Endothelial cell (in vitro differentiated cells): ENCODE measurements at places on chromosomes 7 and 10.

GRCh38 chr7:36942541-36942940 is 218.2 kb upstream of the AOAH start:
- no peak for DNase-seq

DNA sequence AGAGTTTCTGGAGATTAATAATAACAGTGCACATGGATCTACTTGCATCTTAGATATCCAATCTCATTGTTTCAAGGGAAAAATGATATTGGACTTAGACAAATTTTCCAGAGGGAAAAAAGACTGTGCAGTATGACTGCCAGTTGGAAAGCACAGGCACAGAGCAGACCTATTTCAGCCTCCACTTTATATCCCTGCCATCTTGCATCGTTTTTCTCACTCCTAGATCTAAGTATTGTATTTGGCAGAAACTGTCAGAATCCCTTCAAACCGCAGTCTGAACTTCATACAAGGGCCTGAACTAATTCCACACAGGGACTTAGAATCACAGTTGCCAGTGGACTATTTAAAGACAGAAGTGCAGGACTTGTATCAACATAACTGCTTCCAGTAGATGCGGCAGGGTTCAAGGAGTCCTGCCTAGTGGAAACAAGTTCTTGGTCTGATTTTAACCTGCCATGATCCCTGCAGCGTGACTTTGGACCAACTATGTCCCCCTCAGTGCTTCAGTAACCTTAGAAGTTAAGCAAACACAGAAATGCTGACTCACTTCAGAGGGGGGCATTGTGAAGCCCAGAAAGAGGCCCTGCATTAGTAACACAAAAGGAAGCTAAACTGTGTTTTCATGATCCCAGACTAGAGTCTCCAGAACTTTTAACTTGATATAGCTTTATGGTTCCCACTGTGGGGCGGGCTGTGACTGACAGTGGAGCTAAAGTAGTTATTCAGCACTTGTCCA is 95.7 kb upstream of the PALS2 start:
- DNase-seq: no peak

DNA sequence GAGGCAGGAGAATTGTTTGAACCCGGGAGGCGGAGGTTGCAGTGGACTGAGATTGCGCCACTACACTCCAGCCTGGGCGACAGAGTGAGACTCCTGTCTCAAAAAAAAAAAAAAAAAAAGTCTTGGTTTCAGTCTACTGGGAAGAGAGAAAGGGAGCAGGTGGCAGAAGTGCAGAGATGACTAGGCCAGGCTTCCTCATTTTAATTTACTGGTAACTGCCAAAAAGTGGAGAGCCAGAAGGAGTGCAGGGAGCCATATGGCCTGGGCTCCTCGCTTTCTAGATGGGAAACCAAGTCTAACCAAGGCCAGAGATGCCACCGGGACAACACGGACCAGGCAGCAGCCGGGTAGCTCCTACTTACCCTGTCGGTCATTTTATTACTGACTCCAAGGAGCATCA is 12.2 kb downstream of the SEPHS1 start:
- no peak for DNase-seq

DNA sequence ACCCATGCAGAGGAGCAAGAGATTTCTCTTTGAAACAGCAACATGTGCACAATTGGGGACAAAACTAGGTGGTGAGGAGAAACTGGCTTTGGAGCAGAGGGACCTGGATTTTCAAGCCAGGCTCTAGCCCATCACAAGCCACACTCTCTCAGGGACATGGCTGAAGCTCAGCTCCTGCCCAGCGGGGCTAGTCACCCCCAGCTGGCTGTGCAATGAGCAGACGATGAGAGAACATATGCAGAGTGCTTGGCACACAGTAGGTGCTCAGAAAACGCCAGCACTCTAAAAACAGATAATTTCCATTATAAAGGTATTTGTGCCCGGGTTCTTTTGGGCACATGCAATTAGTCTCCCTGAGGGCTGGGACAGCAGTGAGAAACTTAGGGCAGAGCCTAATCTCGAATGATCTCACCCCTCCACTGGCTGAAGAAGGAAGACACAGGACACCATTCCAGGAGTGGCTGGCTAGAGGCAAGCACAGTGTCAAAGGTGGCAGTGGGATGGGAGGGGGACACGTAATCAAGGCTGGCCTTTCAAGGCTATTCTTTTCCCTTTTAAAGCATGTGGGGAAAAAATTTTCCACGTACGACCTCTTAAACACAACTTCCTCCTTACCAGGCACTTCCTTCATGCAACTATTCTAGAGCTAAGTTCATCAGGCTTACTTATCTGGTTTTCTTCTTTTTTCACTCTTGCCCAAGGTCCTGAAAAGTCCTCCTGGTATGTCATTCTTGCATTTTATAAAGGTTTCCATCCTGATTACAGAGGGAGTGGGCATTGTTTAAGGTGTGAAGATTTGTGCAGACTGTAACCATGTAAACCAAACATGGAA is 15.1 kb downstream of the FAM53B start:
- DNase-seq: no peak

DNA sequence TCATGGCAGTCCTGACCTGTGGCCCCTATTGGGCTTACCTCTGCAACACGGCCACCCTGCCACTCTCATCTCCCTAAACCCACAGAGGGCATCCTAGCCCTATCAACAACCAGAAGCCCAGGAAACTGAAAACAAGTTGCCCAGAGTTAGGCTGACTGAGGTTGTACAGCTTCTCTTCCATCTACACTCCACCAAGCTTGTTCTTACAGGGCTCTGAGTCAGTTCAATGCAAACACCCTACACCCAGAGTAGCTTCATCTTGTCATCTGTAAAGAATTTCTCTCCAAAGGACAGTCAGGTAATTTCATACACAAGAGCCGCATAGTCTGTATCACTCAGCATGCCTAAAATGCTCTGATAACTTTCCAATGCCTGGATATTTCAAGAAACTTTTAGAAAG is 175.4 kb downstream of the ARID5B start:
- DNase-seq: no peak

DNA sequence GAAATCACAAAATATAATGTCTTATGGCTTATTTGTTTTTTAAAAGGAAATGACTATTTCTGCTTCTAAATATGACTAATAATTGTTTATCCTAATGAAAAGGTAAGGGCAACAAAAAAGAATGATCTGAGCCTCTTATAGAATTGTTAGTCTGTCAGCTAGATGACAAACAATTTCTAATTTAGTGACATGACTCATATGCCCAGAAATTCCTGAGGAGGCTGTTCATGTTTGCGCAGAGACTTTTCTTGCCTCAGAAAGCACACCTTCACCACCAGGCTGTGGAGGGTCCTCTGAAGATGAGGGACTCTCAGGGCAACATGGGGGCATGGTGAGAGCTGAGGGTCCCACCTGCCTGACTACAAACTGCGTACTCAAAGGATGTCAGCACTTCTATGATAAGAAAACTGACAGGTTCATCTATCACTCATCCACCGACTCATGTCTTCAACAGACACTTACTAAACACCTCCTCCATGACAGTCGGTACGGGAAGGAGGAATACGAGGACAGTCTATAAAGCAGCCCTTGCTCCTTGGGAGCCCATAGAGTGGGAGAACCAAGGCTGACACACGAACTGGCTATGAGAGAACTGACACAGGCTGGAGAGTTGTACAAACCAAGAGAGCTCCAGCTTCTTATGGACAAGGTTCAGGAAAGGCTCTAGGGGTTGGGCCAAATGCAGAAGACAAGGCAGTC is 102.0 kb downstream of the PKD1L1 start:
- no peak for DNase-seq

- no peak for DNase-seq
These were observed 8.7 kb upstream of the SEM1 start for GRCh38 chr7:96718107-96719003.

GRCh38 chr10:89428877-89429276 is 14.5 kb downstream of the IFIT5 start:
- DNase-seq: no peak

GRCh38 chr10:11553773-11554381 is 57.6 kb downstream of the USP6NL start:
- no peak for DNase-seq

DNA sequence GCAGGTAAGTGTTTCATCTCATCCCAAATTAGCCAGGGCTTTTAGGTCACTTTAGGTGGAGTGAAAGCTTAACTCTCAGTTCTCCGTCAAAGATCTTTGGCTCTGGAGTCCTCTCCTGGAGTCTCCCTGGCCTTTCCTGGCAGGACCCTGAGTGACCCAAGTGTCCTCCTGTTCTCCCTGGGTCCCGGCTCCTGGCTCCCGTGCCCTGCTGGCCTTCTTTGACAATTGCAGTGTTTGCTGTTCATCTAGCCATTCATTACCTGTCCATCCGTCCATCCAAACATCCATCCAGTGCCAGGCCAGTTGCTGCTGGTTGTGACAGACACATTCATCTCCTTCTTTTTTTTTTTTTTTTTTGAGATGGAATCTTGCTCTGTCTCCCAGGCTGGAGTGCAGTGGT is 6.2 kb upstream of the TPST1 start:
- DNase-seq: no peak

GRCh38 chr7:104572554-104572953 is 244.2 kb downstream of the LHFPL3 start:
- DNase-seq: no peak

DNA sequence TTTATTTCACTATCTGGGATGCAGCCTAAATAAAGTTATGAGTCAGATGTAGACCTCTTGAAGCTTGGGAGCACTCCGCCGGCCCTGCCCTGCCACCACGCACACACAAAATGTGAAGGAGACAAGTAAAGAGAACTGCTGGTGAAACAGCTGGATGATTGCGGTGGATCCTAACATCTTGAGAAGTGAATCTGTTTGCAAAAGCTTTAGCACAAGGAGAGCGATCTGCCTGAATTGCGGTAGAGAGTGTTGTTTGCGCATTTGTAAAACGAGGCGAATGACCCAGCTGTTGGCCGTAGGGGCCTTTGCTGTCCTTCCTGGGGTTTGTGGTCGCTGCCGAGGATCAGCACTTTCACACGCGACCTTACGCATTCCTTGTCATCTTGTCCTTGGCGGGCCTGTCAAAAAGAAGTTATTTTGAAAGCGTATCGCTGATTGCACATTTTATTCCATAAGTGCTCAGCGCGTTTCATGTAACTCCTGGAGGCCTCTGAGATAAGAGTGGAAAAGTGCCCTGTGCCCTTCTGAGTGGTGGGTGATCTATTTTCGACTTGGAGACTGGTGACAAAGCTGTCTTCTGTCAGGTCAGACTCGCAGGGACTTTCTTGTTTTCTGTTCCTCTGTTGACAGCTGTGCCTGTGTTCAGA is 40.8 kb downstream of the RBM20 start:
- no peak for DNase-seq

GRCh38 chr10:87850742-87851205 is 12.6 kb downstream of the KLLN start:
- DNase-seq: peak; percentile 50

GRCh38 chr10:114856544-114857287 is 35.1 kb downstream of the FHIP2A start:
- no peak for DNase-seq

DNA sequence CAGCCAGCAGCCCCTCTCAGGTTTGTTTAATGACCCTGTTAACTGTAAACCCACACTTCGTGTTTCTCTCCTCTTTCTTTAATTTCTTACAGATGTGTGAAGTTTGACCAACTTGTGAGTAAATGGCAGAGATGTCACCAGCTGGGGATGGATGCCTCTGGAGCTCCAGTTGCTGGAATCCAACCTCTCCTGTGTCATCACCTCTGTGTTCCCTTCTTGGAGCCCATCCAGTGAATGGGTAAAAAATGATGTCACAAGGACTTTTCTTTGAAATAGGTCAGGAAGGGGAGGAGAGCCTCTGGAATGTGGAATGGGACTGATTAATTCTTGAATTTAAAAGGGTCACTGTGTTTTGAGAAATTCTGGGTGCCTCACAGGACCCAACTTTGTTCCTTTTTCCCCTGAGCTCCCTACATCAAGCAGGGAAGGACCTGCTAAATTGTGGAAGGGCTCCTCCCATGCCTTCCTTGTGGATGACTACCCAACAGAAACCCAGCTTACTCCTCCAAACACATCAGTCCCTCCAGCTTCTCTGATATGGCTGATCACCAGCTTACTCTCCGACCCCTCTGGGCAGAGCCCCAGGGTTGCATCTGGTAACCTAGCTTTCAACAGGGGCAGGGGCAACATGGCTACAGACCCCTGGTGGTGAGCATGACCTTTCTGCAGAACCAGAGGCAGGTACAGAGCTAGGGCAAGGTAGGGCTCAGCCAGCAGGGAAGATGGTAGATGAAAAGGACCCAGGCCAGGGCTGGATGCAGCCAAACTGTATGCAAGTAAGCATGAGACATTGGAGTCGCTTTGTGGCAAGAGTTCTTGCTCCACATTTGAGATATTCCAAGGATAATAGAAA is 67.5 kb downstream of the STRA8 start:
- DNase-seq: no peak

- no peak for DNase-seq
These were observed 2.1 kb downstream of the ADK start for GRCh38 chr10:74153123-74153522.

- DNase-seq: no peak
These were observed 132.4 kb downstream of the SEPTIN14 start for GRCh38 chr7:55730197-55730596.

DNA sequence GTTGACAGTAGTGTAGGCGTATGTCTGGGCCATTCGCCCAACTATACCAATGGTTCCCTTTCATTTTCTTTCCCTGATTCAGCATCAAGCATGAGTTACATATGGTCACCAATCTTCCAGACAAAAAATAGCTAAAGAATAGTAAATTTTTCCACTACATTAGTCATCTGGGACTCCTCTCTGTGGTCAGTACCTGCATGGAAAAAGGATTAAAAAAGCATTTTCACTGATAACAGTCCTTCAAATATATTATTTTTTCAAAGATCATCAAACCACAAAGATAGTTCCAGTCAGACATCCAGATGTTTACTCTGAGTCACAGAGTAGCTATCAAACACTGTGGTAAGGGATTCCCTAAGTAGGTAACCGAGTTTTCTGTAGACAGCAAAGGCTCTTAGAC is 302.6 kb upstream of the SEMA3D start:
- no peak for DNase-seq

GRCh38 chr7:157228864-157229422 is 90.2 kb downstream of the UBE3C start:
- DNase-seq: peak; percentile 40

DNA sequence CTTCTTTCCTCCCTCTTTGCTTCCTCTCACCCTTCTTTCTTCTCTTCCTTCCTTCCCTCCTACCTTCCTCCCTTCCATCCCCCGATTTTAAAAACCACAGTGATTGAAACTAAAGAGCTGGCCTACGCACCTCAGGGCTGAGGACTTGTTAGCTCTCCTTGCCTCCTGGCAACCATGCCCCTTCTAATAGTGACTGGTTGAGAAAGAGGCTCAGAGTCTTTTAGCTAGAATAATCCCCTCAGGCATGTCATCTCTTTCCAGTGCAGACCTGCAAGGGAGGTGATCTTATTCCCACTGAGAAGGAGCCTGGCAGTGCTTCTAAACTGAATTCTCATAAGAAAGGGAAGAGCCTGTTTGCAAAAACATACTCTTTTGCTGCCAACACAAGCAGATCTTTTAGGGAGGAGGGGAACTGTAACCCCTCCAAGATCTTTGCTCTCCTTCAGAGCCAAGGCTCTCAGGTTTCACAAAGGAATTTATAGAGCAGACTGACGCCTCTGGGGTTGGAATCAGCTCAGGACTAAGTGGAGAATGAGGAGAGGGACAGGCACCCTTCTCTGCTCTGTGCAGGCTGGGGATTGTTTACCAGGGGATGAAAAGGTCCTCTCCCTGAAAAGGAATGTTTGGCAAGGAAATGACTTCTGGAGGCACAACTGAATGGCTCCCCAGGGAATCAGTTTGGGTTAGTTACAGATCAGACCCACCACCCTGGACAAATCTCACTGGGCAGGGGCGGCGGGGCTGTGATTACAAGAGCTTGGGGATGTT is 9.4 kb upstream of the ANKRD1 start:
- DNase-seq: no peak

GRCh38 chr7:24597014-24597413 is 23.8 kb downstream of the PALS2 start:
- no peak for DNase-seq
